ENCODE measurements at places on chromosomes 11 and 22.
A peak's percentile ranks its signal among the peaks of the same experiment; 100 is the strongest.

- DNase-seq: no peak
These were observed 1074.5 kb downstream of the TBC1D22A start for GRCh38 chr22:47836957-47837356.

GRCh38 chr11:73154178-73154577, 12.1 kb upstream of the FCHSD2 start:
- no peak for DNase-seq

GRCh38 chr22:39999144-39999757, 4.5 kb downstream of the FAM83F start:
- DNase-seq: peak; percentile 84

- DNase-seq: no peak
These were observed 24.9 kb upstream of the CHKA start for GRCh38 chr11:68146010-68146540.

DNA sequence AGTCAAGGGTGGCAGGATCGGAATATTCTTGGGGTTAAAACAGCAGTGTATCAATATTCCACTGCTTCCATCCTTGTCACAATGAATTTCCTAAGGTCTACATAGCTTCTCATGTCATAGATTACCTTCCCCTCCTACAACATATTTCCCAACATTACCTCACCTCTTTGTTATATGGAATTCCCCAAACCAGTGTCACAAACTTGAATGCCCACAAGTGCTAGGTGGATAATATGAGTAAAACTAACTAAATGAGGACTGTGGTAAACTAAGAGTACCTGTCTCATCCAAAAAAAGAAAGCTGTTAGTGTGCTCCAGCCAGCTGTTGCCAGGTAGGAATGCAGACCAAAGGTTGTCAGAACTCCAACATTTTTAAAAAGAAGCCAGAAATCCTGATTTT, 17.0 kb upstream of the NUCB2 start:
- DNase-seq: peak; percentile 34

- DNase-seq: no peak
These were observed 53.5 kb upstream of the CCDC188 start for GRCh38 chr22:20204311-20204710.

DNA sequence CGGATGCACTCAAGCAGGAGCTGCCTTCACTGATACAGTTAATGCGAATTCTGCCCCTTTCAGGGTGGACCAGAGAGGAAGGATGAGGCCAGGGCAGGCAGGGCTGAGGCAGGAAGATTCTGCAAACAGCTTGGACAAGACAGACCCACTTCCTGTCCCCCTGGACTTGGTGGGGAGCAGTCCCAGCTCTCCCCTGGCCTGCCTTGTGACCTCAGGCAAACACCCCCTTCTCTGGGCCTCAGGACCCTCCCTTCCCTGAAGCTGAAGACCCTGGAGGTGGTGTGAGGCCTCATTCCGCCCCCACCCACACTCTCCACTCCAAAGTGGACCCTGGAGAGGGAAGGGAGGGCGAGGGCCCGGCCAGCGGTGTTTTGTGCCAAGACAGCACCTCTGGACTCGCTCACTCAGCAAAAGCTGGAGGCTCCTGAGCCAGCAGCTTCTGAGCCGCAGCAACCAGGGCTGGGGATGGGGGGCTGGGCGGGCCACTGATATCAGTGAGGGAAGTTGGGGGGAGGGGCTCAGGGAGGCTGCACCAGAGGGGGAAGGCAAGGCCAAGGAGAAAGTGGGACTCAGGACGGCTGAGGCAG, 8.5 kb downstream of the RAB3IL1 start:
- DNase-seq: no peak

- DNase-seq: peak; percentile 27
These were observed 50.3 kb downstream of the LARGE1 start for GRCh38 chr22:33869946-33870345.

GRCh38 chr11:32161293-32161692, 70.4 kb downstream of the RCN1 start:
- DNase-seq: no peak

All from IMR-90 (cell line).